Neuronal stem cell (in vitro differentiated cells): ENCODE measurements at places on chromosomes 6 and 20.

- peak; percentile 55 for DNase-seq
These were observed 130.3 kb downstream of the GRM4 start for GRCh38 chr6:34015586-34015985.

GRCh38 chr6:80550281-80550680, 443.8 kb downstream of the BCKDHB start:
- no peak for DNase-seq

- DNase-seq = no peak
These were observed 13.7 kb upstream of the MRAP2 start for GRCh38 chr6:84019842-84020211.

DNA sequence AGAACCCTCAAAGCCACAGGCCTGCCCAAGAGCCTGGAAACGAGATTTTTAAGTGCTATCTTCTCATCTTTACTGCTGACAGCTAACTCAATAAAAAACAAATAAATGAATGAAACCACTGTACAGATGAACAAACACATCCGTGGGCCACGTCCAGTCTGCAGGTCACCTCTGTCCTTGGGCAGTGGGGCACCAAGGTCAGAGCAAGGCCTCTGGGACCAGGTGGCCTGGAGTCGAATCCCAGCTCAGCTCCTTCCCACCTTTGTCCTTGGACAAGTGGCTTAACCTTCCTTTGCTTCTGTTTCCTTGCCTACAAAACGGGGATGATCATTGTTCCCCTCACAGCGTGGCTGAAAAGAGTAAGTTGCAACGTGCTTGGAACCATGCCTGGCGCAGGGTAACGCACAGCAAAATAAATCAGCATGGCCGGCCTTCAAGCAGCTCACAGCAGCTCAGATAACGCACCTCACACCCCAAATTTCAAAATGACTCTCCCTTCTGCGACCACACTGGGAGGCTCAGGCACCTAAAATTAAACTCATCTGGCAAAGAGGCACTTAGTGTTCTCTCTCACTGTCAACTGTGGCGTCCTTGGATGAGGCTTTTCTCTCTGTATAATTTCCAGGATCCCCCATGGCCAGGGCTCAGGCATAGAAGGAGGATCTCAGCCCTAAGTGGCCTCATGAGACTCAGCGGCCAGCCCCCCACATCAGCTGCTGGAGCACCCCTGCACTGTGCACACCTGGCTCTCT, 35.7 kb downstream of the RRBP1 start:
- no peak for DNase-seq

- DNase-seq = no peak
These were observed 312.1 kb upstream of the DEFB112 start for GRCh38 chr6:50361641-50362331.

GRCh38 chr6:145733207-145733606, 2.1 kb downstream of the EPM2A start:
- DNase-seq = no peak

DNA sequence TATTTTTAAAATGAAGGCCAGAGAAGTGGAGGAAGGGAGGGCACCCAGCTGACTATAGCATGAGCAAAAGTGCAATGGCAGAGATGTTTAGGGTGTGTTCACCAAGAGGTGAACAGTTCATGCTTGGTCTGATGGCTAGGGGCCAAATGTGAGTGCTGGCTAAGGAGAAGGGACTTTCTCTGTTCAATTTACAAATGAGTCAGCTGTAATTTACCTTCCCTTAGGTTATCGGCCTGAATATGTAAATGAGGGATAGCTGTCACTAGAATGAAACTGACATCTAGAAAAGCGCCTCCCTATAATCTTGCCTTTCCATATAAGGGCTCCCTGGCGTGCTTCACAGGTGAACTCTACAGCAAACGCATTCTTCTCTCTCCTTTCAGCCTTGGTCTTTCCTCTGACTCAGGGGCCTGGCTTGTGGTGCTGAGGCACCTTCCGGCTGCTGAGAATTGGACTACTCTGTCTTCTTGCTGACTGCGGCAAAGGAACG, 114.7 kb upstream of the BACH2 start:
- no peak for DNase-seq

GRCh38 chr20:32483351-32484224, 101.5 kb downstream of the NOL4L start:
- peak; percentile 74 for DNase-seq

DNA sequence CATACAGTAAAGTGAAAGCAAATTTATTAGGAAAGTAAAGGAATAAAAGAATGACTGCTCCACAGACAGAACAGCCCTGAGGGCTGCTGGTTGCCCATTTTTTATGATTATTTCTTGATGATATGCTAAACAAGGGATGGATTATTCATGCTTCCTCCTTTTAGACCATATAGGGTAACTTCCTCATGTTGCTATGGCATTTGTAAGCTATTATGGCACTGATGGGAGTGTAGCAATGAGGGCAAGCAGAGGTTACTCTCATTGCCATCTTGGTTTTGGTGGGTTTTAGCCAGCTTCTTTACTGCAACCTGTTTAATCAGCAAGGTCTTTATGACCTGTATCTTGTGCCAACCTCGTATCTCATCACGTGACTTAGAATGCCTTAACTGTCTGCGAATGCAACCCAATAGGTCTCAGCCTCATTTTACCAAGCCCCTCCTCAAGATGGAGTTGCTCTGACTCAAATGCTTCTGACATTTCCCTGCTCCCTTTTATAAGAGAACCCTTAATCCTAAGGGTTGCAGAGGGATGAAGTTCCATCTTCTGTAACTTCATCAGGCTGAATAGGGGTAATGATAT, 280.1 kb upstream of the RGS17 start:
- DNase-seq = no peak

GRCh38 chr6:25602674-25602982, 49.4 kb upstream of the SCGN start:
- no peak for DNase-seq

- DNase-seq = no peak
These were observed 72.3 kb upstream of the TOX2 start for GRCh38 chr20:43842126-43843020.

GRCh38 chr6:166301611-166302529, 6.3 kb downstream of the PRR18 start:
- no peak for DNase-seq

GRCh38 chr20:53990003-53990402, 80.4 kb downstream of the BCAS1 start:
- no peak for DNase-seq

GRCh38 chr6:128696691-128697689, 176.6 kb upstream of the PTPRK start:
- no peak for DNase-seq

GRCh38 chr6:43436577-43437282, 9.4 kb downstream of the ABCC10 start:
- no peak for DNase-seq

GRCh38 chr6:24455061-24455460, 34.3 kb downstream of the GPLD1 start:
- DNase-seq = no peak

DNA sequence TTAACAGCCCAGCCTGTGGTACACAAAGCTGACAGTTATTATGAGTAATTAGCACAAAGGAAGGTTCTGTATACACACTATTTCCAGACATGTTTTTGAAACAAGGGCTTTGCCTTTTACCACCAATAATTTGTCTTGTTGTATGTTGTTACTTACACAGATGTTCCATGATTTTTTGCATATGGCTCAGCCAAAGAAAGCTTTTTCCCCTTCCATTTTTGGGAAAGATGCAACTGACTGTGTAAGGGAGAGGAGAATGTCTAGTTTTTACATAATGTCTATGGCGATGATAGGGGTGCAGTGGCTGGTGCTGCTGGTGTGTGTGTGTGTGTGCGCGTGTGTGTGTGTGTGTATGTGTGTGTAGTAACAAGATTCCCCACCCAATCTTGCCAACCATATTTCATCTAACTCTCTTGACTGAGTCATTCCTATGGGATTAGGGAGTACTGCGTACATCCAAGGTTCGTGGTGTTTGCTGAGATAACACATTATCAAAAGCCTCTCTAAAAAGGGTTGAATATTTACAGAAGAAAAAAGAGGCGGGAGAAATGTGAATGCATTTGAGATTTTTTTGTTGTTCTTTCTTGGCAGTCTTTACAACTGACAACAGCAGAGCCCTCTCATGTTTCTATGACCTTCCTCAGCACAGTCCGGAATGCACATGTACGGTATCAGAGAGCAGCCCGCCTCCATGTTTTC, 192.2 kb downstream of the GMPR start:
- no peak for DNase-seq

- no peak for DNase-seq
These were observed 5.5 kb downstream of the TCF19 start for GRCh38 chr6:31163922-31164321.

DNA sequence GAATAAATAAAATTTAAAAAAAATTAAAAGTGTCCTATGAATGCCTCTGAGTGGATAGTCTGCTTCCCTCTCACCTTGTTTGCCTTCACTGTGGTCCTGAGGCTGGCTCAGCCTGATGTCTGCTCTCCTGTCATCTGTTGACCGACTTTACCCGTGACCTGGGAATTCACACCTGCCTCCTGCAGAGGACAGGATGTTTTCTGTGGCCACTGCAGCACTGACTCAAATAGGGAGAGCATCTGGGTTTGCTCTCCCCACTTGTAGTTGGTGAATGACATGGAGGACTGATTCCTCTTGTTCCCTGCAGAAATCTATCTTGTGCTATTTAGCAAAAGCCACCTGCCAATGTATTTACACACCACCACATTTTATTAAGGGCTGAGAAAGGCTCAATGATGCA, 52.4 kb upstream of the ERVFRD-1 start:
- no peak for DNase-seq

GRCh38 chr6:71197267-71197666, 91.3 kb upstream of the OGFRL1 start:
- DNase-seq = no peak

DNA sequence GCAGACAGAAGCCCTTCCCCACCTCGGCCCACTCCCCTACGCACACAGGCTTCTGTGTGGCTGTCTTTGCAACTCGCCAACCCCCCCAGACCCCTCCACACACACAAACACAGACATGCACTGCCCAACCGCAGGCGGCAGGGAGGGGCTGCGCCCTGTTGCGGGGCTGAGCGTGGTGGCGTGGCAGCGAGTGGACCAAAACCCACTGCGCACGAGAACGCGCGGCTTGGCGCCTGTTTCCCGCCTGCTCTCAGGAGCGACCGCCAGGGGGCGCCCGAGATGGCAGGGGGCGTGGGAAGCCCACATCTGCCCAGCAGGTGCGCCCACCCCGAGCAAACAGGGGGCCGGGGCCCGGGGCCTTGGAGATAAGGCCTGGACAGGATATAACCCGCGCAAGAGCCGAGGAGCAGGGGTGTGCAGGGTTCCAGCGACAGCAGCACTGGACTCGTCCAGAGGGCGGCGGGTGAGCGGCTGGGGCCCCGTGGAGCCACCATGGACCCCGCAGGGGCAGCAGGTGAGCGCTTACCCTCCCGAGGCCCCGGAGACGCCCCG, at the start of gene RBPJL:
Gene RBPJL, plus strand, starts transcription at position 410 of the 552 bp plus-strand sequence. Its CDS starts 83 bp downstream, at position 493.
- DNase-seq = no peak

- DNase-seq = no peak
These were observed 37.1 kb upstream of the RIN2 start for GRCh38 chr20:19720991-19721390.

- no peak for DNase-seq
These were observed 270.4 kb upstream of the CITED2 start for GRCh38 chr6:139644821-139645220.

DNA sequence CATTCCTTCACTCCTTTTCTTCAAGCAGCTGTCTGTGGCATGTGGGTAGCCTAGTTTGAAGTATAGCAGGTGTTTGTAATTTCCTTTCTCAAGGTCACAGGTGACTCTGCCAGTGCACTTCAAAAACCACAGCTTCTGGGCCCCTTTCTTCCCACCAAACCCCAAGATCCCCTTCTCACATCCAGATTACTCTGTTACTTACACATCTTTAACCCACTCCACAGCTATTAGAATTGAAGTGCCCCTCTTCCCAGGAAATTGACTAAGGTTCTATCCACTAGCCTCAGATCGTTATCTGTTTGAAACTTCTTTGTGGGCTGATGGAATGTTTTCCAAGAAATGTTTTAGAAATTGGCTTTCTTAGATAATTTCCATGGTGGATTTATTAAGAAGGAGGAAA, 150.8 kb downstream of the AHI1 start:
- DNase-seq = no peak

- no peak for DNase-seq
These were observed 19.1 kb downstream of the SPATA2 start for GRCh38 chr20:49896204-49896603.

- no peak for DNase-seq
These were observed 25.7 kb downstream of the MUC22 start for GRCh38 chr6:31035862-31036497.

- no peak for DNase-seq
These were observed 223.7 kb downstream of the DLL1 start for GRCh38 chr6:170067181-170067641.

DNA sequence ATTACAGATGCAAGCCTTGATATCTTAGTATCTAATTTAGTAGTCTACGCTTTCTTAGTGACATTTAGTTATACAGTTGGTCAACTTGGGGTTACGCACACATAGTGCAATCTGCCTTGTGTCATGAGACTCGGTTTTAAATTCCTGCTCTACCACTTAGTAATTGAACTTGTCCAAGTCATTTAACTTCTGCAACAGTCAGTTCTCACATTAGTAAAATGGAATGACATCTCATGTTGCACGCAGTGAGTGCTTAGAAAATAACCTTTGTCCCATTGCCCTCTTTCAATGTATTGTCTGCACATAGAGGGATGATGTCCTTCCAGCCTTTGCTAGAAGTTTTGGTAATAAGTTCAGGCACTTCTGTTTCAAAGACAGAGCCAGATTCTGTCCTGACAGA, 48.6 kb downstream of the TMEM170B start:
- DNase-seq = no peak

DNA sequence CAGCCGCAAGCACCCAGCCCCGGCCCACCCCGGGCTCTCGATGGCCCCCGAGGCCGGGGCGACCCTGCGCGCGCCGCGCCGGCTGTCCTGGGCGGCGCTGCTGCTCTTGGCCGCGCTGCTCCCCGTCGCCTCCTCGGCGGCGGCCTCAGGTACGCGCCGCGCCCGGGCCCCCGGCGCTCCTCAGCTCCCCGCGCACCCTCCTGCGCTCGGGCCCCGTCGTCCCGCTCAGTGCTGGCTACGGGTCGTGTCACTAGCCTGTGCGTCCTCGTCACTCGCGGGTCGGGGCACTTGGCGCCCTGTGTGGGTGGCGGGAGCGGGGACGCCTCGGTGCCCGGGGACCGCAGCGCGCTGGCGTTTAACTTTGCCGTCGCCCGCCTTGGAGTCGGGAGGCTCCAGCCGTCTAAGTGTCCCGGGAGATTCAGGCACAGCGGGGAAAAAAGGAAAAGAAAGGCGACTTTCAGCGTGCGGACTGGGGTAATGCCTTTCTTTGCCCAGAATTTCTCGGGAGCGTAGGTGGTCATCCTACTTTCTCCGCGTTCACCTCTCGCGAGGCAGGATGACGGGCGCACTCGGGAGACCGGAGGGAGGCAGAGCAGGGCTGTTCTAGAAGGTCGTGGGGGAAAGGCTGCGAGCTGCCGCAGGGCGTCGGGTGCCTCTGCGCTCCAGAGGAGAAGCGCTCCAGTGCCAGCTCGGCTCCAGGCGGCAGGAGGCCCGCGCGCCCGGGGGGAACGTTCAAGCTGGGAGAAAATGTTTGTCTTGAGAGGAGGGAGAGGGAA, 545 bp downstream of the FNDC1 start:
- peak; percentile 40 for DNase-seq
